ENCODE measurements at places on chromosomes 11 and 22.

- DNase-seq, result no peak
These were observed 77.4 kb downstream of the FAM168A start for GRCh38 chr11:73520353-73521061.

GRCh38 chr11:79570104-79570503 lies 129.3 kb upstream of the TENM4 start:
- DNase-seq, result no peak

GRCh38 chr11:94924171-94924572 lies 49.2 kb downstream of the CWC15 start:
- DNase-seq, result no peak

DNA sequence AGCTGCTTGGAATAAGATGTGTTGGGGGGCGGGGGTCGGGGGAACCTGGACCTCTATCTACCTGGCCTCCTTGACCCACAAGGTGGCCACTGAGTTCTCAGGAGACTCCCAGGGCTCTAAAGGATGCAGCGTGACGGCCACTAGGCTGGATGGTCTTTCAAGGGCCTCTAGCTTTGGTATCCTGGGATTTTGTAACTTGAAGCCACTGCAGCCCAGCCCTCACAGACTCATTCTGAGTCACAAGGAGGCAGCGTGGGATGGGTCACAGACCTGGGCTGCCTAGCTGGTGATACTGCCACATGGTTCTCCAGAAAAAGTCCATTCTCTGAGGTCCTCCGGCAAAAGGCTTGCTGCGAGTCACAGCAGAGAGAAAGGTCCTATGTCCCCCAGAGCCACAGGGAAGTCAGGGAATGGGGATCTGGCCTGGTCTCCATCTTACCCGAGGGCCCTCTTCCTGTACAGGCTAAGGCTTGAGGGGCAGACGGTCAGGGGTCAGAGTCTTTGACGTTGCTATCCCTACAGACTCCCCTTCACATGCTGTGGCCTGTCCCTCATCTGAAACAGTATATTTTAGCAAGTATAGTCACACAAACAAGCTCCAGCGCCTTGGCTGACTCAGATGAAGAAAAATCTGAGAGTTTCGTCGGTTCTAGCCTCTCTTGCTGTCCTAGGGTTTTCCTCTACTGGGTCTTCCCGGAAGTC lies 52.4 kb downstream of the KCNC1 start:
- DNase-seq, result no peak

GRCh38 chr11:110430267-110431050 lies 711 bp downstream of the FDX1 start:
- DNase-seq, result peak; percentile 29

DNA sequence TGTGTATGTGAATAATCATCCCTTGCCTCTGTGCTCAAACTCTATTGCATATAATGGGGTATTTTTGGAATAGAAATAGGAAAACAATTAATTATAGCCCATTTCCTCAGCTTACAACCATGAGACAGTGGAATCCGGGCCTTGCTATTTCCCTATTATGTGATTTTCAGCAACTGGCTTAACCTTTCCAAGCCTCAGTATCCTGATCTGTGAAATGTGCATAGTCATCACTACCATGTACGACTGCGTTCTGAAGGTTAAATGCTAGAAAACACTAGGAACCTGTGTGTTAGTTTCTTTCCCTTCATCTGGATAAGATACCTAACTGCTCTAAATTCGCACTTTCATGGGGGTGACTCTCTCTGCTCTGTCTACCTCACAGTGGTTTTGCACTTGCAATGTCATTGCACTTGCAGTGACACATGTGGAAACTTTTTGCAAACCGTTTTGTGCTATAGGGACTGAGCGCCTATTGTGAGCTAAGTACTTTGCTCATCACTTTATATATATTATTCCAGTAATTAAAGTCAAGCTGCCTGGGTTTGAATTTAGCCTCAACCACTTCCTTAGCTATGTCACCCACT lies 48.3 kb downstream of the IRAG1 start:
- DNase-seq, result no peak

- DNase-seq, result no peak
These were observed 782.8 kb downstream of the CNTN5 start for GRCh38 chr11:99803501-99803900.

DNA sequence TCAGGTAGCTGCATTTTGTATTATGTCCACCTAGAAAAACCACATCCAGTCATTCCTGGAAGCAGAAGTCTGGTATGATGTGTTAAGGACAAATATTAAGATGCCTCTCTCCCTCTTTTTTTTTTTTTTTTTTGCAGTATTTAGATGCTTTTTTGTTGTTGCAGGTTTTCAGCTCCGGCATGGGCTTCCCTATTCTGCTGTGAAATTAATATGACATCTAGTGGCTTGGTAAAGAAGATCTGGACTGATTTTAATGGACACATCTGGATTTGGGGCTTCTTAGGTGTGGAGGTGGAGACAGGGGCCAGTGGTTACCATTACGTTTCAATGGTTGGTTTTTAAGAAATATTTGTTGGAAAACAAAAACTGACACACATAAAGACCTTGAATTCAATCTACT lies 47.5 kb upstream of the RASSF10 start:
- no peak for DNase-seq

- DNase-seq, result no peak
These were observed 16.8 kb downstream of the FZD4 start for GRCh38 chr11:86938203-86938899.

DNA sequence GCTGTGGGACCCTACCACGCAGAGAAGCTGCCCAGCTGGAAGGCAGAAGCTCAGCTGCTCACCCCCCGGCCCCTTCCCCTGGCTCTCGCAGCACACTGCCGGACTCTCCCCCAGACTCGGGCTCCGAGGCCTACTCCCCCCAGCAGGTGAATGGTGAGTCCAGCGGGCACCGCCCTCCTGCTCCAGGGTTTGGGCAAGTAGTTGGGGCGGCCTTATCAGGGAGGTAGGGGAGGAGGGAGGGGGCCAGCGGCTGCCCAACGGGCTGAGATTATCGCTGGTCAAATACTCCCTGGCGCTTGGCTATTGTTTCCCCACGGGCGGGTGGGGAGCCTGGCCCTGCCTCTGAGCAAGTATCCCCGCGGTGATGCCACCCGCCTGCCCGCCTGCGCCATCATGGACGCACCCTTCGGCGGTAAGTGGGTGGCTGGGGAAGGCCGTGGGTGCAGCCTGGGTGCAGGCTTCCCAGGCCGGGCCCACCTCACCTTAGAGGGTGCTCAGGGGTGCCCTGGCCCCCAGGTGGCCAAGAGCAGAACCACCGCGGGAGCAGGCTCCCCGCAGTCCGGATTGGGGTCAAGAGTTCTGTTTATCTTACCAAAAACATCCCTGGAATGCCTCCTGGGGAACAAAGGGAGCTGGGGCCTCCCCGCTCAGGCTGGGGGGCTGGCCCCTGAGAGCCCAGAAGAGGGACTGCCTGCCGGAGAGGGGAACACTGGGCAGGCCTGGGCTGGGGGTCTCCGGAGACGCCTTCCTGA lies 16.9 kb downstream of the MYRF start:
- DNase-seq, result no peak

DNA sequence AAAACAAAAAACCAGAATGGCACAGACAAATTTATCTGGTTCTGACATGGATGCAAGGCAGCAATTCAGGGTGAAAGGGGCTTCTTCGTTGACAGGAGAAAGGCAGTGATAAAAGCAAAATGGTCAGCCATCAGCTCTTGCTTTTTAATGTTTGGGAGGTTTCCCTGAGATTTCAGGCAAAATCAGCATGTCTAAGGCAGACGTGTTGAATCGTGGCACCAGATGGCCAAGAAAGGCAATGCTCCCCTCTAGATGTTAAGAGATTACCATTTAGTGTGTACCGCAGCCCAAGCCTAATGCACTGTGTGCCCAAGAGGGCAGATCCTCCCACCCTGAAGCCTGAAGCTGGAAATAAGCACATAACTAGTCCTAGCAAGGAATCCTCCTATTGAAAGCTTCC lies 88.8 kb upstream of the GALNT18 start:
- no peak for DNase-seq

DNA sequence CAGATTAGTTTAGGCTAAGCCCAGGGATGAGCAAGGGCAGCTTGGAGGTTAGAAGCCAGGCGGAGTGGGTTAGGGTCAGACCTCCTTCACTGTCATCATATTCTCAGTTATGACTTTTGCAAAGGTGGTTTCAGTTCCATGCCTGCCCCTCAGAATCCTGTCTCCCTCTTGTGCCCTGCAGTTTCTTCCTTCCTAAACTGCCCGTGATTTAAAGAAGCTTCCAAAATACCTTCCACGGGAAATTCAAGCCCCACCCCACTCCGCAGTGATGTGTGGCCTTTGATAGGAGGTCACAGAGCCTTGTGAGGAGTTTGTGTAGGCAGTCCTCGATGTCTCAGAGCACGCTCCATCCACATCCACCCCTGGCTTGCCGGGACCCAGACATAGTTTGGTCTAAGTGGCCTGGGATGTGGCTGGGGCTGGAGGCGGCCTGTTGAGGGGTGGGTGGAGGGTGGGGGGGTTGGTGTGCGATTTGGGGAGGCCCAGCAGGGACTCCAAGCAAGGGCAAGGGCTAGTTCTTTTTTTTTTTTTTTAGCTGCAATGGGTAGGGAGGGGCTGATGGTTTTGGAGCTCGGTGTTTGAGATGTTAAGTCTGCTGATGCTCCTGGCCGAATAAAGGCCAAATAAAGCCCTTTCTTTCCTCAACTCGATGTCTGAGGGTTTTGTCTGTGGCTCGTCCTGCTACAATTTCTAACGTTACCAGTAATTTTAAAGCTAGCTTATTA lies 1.6 kb upstream of the IFITM1 start:
- no peak for DNase-seq

DNA sequence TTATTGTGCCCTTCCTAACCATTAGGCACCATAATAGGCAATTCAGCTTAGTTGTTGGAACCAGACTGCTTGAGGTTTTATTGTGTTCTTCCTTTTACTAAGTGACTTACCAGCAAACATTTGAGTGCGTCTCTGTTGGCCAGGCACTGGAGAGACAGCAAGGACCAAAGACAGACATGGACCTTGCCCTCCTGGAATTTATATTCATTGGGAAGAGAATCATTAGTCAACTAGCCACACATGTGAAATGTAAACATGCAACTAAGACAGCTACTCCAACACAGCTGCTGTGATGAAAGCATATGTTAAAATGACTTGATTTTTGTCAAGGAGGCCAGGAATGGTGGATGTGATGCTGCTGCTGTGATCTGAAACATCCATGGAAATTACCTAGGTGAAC lies 106.4 kb downstream of the TRAF6 start:
- no peak for DNase-seq

GRCh38 chr22:48782811-48783511 lies 1044.7 kb downstream of the BRD1 start:
- DNase-seq, result no peak

DNA sequence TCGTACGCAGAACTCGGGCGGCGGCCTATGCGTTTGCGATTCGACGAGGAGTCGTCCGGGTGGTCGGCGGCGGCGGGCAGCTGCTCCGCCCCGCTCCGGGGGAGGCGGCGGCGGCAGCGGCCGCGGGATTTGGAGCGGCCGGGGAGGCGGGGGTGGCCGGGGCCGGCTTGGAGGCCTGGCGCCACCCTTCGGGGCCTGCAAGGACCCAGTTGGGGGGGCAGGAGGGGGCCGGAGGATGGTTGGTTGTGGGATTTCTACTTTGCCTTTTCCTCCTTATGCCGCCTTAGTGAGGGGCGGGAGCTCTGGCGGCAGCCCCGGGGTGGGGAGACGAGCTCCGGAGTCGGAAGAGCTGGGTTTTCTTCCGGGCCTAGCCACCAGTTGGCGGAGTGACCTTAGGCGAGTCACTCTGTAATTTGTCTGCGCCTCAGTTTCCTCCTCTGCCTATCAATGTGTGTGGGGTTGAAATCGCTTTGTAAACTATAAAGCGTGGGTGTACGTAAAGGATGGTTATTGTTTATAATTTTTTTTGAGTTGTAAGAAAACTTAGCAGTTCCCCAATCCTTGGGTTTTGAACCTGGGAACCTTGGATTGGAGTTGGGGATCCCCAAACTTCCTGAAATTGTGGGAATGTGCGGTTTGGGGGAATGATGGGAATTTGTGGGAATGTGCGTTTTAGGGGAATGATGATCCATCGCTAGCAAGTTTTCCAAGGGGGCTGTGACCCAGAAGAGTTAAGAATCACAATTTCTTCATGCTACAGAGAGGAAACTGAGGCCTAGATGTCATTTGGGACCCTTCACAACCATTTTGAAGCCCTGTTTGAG lies 679 bp downstream of the TUG1 start:
- no peak for DNase-seq

DNA sequence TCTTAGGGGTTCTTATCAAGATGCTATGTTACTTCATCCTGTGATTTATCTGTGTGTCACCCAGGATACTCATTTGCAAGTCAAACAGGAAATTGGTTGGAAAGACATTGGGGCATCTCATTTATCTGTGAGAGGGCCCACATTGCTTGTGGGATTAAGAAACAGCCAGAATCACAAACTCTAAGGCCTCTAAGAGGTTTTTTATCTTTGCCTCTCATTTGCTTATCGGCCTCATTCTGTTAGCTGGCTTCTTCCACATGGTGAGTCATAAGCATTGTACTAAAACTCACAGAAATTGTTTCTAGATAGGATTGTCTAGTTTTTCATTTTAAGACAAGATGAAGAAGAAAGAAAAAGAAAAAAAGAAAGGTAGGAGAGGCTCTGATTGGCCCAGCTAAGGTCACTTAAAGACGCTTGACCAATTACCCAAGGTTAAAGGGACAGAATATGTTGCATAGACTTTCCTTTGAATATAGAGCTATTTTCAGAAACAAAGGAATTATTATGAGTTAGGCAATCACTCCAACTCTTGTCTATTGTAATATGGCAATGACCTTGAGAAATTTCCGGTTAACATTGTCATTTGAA lies 121.9 kb downstream of the ARHGAP42 start:
- no peak for DNase-seq

GRCh38 chr11:75133976-75134375 lies 16.9 kb upstream of the SLCO2B1 start:
- DNase-seq, result no peak

DNA sequence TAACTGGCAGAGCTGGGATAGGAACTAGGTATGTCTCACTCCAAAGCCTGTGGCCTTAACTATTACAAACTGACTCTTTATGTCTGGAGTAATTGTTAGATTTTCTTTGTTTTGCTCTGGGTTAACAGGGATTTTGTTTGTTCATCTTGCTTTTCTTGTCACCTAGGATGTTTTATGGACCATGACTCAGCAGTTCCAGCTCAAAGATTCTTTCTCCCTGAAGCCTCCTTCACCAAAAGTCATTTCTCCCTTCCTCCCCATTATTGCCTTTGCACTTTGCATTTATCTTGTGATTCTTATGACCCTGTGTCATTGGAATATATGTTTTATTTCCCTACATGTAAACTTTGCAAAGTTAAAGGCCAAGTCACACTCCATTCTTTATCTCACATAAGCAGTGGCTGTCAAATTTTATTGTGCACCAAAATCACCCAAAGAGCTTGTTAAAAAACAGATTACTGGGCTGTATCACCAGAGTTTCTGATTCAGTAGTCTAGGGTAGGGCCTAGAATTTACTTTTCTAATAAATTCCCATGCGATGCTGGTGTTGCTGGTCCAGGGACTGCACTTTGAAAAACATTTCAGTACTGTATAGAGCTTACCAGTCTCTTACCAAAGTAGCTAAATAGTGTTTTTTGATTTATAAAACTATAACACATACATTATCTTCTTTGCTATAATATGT lies 327.7 kb downstream of the DLG2 start:
- no peak for DNase-seq

Measured in amygdala (tissue), 56 donors.